ENCODE measurements at places on chromosomes 4 and X.

DNA sequence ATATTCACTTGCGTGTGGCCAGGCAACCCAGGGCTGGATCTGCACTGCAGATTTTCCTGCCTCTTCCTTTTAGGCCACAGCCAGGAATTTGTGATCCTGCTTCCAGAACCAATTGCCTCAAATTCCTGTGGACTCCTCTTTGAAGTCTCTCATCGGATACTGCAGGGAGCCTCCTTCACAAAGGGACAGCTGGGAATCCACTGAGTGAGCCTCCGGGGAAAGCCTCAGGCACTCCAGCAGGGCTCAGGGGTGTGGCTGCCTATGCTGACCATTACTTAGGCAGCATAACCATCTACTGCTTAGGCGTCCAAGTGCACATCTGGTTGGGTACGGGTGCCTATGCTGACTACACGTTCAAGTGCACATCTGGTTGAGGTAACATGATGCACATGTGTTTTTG, 321.5 kb downstream of the NLGN4X start:
- DNase-seq: no peak

- no peak for DNase-seq
Measured at GRCh38 chrX:20514358-20514757, 247.6 kb upstream of the RPS6KA3 start.

- DNase-seq: peak; percentile 32
Measured at GRCh38 chr4:55635282-55635681, 816 bp downstream of the NMU start.

- no peak for DNase-seq
Measured at GRCh38 chr4:88955580-88956380, 101.2 kb downstream of the FAM13A start.

GRCh38 chr4:102441978-102442911, 58.9 kb upstream of the NFKB1 start:
- DNase-seq: no peak

DNA sequence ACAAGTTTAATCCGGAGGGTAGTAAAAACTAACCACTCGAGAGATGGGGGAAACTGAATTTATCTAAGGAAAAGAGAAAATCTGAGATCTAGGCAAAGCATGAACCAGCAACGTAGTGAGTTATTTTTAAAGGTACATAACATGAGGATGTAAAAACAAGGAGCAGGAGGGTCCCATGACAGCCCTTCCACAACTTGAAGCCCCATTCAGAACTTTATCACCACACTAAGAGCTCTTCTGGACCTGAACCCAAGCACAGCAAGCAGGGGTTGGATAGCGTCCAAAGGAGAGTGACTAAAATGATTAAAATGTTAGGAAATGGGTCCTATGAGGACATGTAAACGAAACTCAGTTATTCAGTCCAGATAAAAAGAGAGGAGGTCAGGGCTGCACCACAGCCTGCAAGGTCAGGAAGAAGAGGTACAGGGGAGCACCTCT, 16.2 kb downstream of the SH3RF1 start:
- DNase-seq: peak; percentile 60

GRCh38 chr4:141595531-141595930, 40.9 kb upstream of the IL15 start:
- no peak for DNase-seq

DNA sequence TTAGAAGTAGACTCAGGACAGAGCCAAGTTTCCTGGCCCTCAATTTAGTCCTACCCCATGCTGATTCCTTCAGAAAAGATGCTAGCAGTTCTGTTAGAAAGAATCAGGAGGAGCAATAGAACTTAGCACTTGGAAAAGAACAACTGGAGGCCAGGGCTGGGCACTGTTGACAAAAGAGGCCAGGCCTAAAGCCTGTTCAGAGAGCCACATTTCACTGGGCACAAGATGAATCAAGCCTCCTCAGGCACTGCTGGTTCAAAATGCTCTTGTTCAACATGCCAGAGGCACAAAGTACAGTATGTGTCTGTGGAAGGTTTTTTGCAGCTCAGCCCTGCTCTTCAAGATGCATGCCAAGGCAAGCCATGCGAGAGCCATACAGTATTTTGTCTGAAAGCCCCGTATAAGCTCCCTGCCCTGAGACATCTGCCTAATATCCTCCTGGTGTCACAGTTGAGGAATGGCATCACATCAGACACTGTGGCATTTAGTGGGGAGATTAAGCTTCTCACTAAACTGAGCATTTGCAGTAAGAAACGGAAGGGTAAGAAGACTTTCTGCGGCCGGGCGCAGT, 53.7 kb downstream of the RASL11B start:
- no peak for DNase-seq

GRCh38 chr4:15718959-15719358, 16.1 kb downstream of the BST1 start:
- DNase-seq: no peak

DNA sequence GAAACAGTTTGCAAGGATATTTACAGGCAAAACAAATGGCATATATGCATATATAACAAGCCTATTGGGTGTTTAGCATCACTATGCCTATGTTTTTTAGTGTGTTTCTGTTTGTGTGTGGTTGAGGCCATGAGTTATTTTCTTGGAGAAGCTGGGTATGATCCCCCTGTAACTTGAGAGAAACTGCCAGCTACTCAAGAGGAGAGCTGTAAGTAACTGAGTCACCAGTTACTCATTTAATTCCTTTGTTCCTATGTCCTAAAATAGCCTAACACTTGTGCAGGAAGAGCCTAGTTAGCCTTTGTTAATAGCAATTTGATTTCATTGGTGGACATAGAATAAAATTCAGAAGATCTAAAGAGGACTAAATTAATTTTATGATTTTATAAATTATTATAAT, 79.1 kb downstream of the PWWP3B start:
- no peak for DNase-seq

DNA sequence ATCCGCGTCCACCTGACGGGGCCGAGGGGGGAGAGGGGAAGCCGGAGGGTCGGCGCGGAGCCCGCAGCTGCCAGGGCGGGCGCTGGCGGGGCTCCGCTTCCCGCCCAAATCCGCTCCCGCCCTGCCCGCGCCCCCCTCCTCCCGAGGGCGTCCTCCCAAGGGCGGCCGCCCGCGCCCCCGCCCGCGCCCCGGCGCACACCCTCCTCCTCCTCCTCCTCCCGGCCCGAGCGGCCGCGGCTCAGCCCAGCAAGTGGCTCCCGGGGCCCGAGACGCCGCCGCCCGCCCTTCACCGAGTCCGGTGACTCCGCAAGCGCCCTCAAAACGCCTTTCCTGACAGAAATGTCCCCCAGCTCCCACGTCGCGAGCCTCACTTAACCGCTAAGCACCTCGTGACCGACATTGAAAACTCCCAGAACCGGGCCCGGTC, 487 bp downstream of the HMGB2 start:
- DNase-seq: peak; percentile 71

DNA sequence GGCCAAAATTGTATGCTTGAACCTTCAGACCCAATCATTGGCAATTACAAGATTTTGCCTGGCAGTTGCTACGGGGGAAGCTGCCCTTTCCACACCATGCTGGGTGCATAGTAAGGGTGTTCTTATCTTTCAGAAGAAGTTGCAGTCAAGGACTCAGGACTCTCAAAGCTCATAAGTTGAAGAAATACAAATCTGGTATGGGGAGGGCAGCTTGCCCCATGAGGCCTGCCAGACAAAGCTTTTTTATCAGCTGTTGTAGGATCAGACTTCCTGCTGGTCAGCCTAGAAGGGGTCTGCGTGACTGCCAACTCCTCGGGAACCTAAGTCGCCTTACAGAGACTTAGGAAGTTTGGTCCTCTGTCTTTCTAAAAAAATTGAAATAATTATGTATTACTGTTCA, 174.9 kb upstream of the TECRL start:
- DNase-seq: no peak

DNA sequence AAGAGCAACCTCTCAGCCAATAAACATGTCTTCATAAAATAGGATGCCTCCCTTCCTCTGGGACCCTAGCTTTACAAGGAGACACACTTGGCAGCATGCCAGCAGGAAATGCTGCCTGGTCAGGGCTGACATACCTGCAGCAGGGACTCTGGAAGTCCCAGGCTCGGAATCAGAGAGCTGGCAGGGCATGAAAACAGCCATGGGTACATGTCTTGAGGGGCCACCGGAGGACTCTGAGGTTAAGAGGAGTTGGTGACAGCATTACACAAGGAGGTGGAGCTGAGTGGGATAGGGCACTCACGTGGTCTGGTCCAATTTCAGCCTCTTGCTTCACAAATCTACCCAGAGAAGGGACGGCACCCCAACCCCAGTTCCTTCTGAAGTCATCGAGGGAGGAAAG, 15.7 kb downstream of the MSX1 start:
- no peak for DNase-seq

- no peak for DNase-seq
Measured at GRCh38 chr4:101074326-101074725, 273.0 kb downstream of the PPP3CA start.

- DNase-seq: no peak
Measured at GRCh38 chrX:12767856-12768255, 23.4 kb upstream of the PRPS2 start.

- no peak for DNase-seq
Measured at GRCh38 chr4:61580721-61581377, 380.7 kb downstream of the ADGRL3 start.

DNA sequence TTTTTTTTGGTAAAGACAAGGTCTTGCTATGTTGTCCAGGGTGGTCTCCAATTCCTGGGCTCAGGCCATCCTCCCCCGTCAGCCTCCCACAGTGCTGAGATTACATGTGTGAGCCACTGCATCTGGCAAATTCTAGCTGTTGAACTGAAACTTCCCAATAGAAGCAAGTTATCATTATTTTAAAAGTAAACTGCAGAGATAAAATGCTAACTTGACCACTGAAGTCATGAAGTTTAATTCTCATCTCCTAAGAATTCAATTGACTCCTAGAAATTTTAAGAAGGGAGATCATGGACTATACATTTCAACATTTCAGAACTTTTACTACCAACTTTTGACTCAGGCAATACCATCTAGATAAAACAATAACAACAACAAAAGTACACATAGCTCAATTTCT, 11.7 kb upstream of the EXOSC9 start:
- no peak for DNase-seq

DNA sequence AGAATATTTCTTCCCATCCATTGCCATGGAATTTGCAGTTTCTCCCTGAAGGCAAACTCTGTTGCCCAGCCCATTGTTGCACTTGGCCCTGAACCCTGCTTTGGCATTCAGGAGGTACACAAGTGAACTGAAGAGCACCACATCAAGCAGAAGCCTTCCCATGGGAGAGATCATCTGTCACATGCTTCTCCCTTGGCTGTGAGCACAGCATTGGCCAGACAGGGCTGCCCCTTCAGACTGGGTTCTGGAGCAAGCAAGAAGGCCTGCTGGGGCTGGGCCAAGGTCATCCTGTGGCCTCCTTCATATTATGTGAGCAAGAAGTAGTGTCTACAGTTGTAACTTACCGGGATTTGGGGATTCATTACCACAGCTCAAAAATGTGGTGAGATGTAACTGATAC, 22.7 kb downstream of the SCML1 start:
- DNase-seq: no peak

DNA sequence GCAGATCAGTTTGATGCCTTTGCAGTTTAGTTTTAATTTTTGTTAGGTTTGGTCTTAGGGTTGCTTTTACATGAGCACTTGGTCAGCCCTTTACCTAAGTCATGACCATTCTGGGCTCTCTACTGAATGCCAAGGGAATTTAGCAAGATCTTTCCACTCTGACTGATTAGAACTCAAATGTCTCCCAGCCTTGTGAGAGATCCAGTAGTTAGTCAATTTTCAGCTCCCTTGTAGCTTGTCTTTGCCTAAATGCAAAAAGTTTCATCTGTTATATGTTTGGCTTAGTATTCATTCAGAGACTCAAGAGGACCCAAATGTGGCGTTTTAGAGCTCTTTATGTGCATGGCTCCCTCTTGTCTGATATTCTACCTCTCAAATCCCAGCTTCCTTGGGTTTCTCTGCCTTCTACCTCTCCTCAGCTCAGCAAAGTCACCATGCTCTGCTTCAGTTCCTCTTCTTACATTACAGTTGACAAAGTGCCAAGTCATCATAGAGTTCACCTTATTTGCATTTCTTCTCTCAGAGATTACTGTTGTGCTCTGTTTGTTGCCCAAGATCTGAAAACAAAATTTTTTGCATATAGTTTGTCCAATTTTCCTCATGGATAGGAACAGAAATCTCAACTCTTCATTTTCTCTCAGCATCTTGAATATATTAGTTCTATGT, 17.5 kb upstream of the JAKMIP1 start:
- peak; percentile 22 for DNase-seq

GRCh38 chrX:148874636-148875246, 374.3 kb downstream of the AFF2 start:
- no peak for DNase-seq

DNA sequence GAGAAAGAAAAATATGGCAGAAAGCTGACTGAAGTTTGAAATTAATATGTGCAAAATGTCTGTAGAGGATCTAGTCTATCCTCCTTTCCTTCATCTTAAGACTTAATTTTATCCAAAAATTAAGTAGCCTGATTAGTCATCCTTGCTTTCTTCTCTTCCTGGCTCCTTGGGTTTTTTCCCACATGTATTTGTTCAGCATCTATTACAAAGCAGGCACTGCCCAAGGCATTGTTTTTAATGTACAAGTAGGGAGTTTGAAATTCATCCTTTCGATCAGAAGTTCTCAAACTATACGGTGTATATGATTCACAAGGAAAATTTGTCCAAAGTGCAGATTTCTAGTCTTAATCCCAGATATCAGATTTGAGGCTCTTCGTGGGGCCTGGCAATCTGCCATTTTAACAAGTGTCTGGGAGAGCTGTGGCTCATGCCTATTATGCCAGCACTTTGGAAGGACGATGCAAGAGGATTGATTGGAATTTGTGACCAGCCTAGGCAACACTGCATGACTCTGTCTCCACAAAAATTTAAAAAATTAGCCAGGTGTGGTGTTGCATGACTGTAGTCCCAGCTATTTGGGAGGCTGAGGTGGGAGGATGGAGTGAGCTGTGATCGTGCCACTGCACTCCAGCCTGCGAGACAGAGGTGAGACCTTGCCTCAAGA, 19.4 kb upstream of the YTHDC1 start:
- DNase-seq: no peak

- peak; percentile 90 for DNase-seq
Measured at GRCh38 chr4:48173056-48173991, 39.3 kb upstream of the TXK start.

GRCh38 chrX:18707426-18708049, at the start of gene PPEF1:
PPEF1 (plus strand) TSS chrX:18707645; CDS start chrX:18707781, 136 bp downstream.
- no peak for DNase-seq

DNA sequence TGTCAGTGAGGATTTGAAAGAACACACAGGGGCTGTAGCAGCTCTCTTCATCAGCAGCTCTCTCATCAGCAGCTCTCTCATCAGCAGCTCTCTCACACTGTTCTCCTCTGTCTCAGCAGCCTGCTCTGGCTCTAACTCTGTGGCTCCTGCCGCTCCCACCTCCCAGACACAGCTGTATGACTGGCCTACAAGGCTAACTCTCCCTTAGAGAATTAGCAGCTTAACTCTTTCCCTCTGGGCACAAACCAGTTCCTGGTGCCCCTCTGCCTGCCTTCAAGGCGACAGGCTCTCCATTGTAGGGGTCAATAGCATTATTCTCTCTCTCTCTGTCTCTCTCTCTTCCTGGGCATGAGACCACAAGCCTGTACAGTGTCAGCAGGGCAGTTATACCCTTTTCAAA, 385.6 kb upstream of the PCDH10 start:
- no peak for DNase-seq
